ENCODE measurements at places on chromosomes 4 and X.
A peak's percentile ranks its signal among the peaks of the same experiment; 100 is the strongest.

GRCh38 chr4:187075514-187075913, 351.9 kb upstream of the FAT1 start:
- no peak for DNase-seq

DNA sequence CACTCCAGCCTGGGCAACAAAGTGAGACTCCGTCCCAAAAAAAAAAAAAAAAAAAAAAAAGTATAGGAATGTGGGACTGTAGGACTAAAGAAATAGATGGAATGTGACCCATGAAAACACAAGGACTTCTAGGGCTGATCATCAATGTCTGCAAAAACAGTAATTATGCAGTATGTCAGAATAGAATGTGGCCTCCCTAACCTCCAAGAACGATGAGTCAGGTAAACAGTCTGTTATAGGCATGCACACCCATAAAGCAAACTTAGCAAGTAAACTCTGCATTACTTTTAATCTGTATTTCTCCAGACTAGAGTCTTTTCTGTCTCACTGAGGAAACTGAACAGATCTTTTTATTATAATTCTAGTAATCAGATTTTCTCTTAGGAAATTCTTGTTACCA, 233.4 kb downstream of the HNRNPD start:
- DNase-seq = no peak

GRCh38 chrX:140132937-140133336, 167.6 kb upstream of the CXorf66 start:
- DNase-seq = no peak

DNA sequence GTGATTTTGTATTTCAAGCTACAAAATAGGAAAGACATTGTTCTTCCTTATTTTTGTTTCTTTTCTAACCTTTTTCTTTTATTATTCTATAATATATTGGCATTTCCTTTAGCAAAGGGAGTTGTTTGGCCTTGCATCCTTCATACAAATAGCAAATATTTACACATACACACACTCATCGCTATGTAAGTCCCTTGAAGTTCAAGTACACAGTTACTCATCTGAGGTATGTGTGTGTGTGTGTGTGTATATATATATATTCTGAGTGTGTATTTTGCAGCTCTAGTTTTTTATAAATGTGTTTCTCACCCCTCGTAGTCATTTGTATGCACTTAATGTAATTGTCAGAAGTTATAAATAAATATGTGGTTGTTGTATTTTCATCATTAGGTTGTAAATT, 724.8 kb upstream of the MAGEB2 start:
- no peak for DNase-seq

- DNase-seq = no peak
Measured at GRCh38 chr4:3201718-3202702, 46.9 kb upstream of the MSANTD1 start.

DNA sequence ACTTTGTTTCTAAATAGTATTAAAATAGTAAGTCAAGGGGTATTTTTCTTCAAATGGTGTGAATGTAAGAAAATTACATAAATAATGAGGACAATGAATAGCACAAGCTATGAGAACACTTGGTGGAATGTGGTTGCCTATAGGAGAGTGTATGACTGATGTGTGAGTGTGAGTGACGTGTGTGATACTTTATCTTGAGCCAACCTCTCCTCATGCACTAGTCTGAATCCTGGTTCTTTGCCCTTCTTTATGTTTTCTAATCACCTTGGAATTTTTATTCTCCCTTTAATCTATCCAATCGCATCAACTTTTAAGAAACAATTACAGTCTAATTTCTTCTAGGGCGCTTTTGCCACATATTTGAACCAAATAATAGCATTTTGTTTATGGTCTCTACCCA, 98.2 kb downstream of the YIPF7 start:
- DNase-seq = no peak

DNA sequence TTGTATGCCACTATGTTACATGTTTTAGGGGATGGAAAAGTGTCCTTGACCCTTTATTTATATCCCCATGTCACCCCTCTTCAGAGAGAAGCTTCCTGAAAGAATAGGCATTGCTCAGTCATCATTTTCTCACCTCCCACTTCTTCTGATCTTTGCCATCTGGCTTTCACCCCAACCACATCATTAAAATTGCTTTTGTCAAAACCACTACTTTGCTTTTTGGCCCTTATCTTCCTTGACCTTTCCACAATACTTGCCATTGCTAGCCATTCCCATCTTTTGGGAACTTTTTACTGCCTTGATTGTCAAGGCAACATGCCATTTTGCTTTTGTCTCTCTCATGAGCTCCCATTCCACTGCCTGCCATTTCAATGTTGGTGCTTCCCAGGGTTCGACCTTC, 14.9 kb upstream of the FAM9B start:
- no peak for DNase-seq

DNA sequence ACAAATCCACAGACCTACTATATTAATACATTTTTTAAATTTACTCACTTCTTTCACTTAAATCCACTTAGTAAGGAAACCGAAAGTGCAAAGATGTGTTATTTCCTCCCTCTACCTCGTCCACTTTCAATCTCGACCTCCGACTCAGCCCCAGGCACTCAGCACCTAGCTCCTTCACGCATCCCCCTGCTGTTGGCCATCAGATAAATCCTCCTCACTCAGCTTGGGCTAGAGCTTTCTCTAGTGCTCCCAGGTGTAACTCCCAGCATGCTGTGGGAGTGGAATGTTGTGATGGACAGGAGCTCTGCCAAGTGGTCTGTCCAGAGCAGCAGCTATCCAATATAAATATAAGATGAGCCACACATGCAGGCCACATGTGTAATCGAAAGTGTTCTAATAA, 26.7 kb upstream of the TEC start:
- no peak for DNase-seq

DNA sequence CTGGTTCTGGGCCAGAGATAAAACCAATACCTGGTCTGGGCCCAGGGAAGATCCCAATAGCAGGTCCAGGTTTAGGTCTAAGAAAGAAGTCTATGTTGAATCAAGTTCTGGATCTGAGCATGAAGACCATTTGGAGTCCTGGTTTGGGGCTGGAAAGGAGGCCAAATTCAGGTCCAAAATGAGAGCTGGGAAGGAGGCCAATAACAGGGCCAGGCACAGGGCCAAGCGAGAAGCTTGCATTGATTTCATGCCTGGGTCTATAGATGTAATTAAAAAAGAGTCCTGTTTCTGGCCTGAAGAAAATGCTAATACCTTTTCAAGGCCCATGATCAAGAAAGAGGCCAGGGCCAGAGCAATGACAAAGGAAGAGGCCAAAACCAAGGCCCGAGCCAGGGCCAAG, 3.4 kb downstream of the GPRASP1 start:
- no peak for DNase-seq

- no peak for DNase-seq
Measured at GRCh38 chr4:14965071-14965470, 37.2 kb upstream of the CPEB2 start.

DNA sequence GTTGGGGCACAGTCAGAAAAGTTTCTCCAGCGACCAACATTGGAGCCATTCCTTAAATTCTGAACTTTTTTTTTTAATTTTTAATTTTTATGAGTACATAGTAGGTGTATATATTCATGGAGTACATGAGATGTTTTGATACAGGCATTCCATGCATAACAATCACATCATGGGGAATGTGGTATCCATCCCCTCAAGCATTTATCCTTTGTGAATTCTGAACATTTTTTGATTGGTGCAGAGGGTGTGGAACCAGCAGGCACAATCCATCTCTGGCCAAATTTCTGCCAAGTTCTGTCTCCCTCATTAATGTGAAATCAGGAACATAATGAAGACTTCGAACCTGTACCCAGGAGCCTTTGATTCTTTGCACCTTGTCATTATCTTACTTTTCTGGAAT, 267.0 kb downstream of the FRMPD4 start:
- no peak for DNase-seq

DNA sequence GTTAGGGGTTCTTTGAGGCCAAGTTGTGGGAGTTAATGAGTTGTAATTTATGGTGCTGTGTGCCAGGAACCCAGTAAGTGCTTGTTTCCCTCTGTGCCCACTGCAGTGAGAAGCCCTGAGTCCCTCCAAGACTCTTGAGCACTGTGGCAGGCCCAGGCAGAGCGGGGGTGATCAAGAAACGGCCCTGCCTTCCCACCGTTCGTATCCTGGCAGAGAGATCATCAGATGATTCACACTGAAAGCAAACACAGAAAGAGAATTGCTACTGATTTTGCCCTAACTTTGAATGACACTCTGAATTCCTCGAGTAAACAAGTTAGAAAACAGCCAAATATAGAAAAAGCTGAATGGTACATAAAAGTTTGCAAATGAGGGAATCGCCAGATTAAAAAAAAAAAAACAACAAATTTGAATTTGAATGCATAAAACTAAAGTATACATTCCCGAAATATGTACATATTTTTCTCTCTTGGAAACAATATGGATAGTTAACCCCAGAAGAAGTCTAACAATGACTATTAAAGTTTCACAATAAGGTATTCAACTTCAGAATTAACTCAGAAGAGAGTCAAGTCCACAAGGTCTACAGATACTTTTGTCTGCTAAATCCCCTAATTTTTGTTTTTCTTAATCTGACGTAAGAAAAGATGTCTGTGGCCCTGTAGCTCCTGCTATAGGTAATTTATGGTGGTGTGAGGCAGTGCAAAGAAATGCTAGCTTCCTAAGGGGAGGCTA, 71.8 kb downstream of the AFAP1 start:
- no peak for DNase-seq

- DNase-seq = no peak
Measured at GRCh38 chr4:67556436-67556835, 2.1 kb upstream of the STAP1 start.

- peak; percentile 9 for DNase-seq
Measured at GRCh38 chr4:7192252-7193029, at the start of gene SORCS2. TSS of gene SORCS2 (plus strand) at chr4:7192538.

DNA sequence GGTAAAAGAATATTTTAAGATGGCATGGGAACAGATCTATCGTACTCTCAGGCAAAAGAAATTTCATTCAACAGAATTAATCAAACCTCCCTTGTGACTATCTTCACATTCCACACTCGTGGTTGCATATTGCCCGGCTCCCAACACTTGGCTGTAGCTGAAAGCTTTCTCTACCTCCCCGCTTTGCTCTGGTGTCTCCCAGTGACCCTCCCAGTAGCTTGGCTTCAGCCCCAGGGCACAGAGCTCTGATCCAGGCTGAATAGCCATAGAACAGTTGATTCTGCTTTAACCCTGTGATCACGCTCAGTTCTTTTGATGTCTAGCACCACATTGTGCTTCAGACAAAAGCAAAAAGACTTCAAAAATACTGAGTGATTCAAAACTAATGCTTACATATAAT, 24.6 kb downstream of the SLC7A11 start:
- no peak for DNase-seq

GRCh38 chr4:25065431-25065858, 34.7 kb upstream of the LGI2 start:
- DNase-seq = no peak

DNA sequence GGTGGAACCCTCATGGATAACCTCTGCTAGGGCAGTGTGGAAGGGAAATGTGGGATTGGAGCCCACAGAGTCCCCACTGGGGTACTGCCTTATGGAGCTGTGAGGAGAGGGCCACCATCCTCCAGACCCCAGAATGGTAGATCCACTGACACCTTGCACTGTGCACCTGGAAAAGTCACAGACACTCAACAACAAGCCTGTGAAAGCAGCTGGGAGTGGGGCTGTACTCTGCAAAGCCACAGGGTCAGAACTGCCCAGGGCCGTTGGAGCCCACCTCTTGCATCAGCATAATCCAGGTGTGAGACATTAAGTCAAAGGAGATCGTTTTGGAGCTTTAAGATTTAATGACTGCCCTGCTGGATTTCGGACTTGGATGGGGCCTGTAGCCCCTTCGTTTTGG, 11.6 kb downstream of the ARMCX5 start:
- DNase-seq = no peak

DNA sequence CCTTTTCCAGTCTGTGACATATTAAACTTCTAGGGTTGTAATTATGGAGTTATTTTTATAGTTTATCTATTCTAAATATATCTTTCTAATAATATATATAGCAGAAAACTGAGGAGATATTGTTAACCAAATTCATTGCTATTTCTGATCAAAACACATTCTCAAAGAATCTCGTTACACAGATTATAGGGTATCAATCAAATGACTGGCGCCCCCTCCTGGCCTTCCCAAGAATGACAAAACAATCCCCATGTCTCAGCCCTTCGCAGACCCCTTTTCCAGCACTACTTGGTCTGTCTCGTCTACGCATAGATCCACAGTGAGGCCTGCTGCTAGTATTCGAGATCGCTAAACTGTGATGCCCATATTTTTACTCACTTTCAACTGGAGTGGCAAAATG, 209.3 kb downstream of the GPC3 start:
- no peak for DNase-seq

DNA sequence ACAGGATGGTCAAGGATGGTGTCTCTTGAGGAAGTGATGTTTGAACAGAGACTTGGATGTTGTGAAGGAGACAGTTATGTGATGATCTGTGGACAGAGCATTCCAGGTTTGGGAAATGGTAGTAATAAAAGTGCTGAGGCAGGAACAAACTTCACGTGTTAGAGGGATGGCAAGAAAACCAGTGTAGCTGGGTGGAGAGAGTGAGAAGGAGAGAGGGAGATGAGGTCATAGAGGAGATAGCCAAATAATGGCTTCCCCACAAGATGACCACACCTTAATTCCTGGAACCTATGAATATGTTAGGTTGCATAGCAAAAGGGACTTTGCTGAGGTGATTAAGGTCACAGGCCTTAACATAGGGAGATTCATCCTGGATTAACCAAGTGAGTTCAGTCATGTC, 75.6 kb upstream of the GPR50 start:
- no peak for DNase-seq

DNA sequence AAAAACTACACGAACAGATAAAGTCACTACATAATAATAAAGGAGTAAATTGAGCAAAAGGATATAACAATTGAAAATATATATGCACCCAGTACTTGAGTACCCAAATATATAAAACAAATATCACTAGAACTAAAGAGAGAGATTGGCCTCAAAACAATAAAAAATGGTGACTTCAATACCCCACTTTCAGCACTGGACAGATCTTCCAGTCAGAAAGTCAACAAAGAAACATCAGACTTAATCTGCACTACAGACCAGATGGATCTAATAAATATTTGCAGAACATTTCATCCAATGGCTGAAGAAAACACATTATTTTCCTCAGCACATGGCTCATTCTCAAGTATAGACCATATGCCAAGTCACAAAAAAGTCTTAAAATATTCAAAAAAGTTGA, 503.6 kb downstream of the NAP1L3 start:
- no peak for DNase-seq

GRCh38 chr4:132333724-132334047, 815.4 kb upstream of the PCDH10 start:
- no peak for DNase-seq

DNA sequence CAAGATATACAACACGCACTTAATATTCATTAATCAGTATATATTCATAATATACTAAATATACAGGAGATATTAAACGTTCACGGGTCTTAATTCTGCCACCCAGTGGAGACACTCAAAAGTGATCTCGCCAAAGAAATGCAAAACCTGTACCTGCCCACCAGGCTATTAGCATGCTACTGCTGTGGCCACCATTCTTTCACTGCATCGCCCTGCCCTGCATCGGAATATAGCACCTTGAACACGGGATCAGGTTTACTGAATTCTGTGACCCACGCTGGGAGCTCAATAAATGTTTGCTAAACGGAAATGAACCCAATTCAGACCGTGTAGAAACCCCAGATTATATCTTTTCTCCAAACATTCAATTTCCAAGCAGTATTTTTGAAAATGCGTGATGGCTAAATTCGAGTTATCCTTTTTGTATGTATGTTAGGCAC, 840 bp upstream of the CLCN3 start:
- peak; percentile 22 for DNase-seq

All from stimulated activated CD8-positive, alpha-beta memory T cell treated with anti-CD3 and anti-CD28 coated beads, Interleukin-15, amount 100 ng/mL, for 24 hours (primary cell).